Kidney (tissue), 22 donors: ENCODE measurements at places on chromosomes 4 and X. TPM values are rescaled to one million over a fixed set of nuclear protein-coding genes. Genes with fewer than 3 reads are reported as not detected.

DNA sequence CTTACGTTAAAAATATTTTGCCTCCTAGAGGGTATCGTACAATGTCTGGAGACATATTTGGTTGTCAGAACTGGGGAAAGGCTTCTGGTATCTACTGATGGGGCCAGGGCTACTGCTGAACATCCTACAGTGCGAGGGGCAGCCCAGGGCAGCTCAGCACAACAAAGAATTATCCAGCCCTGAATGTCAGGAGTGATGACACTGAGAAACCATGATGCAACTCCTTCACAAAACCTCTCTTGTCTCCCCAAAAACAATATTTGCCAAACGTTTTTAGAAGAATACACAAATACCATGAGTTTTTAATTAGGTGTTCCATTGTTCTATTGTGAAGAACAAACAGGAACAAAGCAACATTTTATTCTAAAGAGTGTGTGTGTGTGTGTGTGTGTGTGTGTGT lies 43.4 kb upstream of the CLNK start:
- DNase-seq = no peak

DNA sequence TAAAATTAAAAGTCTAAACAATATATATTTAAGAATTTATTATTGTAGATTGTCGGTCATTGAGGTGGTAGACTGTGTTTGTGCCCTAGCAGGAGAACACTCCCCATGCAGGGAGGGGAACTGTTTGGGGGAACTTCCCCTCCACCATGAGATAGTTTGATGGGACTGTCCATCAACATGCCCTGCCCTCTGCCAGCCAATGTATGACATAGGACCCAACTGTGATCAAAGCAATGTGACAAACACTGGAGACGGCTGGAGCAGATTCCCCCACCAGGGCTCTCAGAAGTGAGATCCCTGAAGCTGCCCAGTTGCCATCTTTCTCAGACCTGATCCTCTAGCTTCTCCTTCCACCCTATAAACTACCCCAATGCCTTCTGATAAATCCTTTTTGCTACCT lies 44.9 kb downstream of the SH3KBP1 start:
- DNase-seq = no peak

DNA sequence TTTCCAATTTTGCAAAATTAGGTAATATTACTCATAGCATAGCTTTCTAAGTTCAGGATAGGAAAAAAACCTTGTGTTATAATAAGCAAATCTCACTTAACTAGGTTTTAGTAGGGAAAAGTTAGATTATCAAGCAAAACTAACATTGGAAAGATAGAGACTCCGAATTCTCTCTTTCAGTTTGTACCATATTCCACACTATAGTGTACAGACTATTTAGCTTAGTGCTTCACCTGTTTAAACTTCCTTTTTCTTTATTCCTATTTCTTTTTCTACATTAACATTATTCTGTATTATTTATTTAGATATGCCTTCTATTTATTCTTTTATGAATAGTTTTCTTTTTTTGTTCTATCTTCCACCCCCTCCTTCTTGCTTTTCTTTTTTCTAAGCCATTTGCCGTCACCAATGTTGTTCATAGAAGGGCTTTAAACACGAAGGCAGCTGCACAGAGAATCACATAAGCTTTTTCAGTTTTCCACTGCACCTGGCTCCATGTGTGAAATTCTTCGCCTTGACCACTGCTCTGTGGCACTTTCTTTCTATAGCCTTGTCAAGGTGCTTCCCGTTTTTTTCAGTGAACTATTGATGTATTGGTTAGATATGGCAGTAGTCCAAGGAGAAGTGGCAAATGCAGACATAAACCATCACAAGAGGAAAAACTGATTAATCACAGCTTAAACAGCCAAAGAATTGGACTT lies 8.5 kb downstream of the PCDH10 start:
- DNase-seq = no peak

DNA sequence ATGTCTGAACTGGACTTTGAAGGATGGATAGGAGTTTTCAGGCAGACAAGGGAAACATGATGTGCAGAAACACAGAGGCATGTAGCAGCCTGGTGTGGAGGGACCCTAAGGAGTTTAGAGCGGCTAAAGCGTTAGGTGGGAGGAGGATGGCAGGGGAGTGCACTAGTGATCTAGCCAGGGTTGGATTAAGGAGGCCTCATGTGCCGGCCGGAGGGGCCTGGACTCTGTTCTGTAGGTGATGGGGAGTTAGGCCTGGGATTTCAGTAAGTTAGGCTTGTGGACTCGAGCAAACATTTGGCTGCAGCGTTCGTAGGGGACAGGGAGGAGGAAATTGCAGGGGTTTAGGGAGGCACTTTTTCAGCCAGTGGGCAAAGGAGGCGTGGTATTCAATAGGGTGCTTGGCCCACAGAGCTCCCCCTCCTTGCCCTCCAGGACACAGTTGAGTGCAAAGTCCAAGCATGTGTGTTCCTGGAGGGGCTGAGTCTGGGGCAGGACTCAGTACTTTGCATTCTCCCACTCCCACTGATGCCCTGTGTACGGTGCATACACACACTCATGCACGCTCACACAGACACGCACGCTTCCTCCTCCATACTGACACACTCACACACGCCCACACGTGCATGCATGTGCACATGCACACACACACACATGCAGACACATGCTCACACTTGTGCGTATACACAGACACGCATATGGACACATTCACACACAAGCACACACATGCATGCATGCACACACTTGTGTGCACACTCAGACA lies 18.6 kb downstream of the PSAPL1 start:
- peak; percentile 26 for DNase-seq

DNA sequence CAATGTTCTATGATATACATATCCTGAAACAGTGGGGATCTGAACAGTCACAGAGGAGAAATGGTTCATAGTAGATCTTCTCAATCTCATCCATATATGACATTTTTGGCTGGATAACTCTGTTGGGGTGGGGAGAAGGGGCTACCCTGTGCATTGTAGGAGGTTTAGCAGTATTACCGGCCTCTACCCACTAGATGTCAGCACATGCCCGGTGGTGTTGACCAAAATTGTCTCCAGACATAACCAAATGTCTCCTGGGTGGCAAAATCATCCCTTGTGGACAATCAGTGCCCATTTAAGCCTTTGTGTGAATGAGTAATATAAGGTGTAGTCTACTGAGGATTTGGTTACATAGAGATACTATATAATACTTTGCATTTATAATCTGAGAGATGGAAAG lies 89.9 kb downstream of the PLS3 start:
- DNase-seq = no peak

GRCh38 chr4:188459381-188459780 lies 320.1 kb downstream of the TRIML1 start:
- no peak for DNase-seq

- peak; percentile 27 for DNase-seq
These were observed 24.8 kb downstream of the IQSEC2 start for GRCh38 chrX:53256446-53257041.

DNA sequence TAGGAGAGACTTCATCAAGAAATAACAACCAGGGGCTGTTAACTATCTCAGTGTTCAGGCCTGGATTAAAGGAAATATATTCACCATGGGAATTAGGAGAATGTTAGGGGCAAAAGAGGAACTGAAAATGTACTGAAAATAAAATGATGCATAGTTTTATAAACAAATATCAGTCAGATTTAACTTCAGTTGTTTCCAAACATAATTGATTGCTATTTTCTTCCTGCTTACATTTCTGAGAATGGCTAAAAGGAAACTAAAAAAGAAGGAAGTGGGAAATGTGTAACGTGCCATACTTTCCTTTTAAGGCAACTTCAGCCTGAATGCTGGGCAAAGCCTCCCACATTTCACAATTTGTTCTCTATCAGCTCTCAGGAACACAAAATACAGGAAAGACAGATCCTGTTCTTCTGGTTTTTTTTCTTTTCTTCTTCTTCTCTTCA lies 178.1 kb downstream of the MAML3 start:
- peak; percentile 61 for DNase-seq

DNA sequence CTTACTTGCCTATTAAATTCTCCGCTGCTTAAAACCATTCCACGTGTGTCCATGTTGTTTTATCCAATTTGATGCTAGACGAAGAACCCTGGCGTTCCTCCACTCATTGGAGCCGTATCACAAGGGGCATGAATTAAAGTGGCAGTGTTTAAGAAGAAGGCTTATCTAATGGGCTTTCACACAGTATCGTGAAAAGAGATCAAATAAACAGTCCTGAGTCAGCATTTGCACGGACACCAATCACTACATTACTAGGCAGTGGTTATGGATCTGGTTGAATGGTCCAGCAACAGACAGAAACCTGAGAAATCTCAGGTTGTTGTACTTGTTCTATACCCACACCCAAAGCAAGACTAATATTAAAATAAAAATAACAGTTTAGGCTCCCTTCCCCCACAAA lies 671.6 kb downstream of the FAT4 start:
- DNase-seq = no peak

- DNase-seq = no peak
These were observed 186.5 kb upstream of the NRK start for GRCh38 chrX:105635794-105636193.

DNA sequence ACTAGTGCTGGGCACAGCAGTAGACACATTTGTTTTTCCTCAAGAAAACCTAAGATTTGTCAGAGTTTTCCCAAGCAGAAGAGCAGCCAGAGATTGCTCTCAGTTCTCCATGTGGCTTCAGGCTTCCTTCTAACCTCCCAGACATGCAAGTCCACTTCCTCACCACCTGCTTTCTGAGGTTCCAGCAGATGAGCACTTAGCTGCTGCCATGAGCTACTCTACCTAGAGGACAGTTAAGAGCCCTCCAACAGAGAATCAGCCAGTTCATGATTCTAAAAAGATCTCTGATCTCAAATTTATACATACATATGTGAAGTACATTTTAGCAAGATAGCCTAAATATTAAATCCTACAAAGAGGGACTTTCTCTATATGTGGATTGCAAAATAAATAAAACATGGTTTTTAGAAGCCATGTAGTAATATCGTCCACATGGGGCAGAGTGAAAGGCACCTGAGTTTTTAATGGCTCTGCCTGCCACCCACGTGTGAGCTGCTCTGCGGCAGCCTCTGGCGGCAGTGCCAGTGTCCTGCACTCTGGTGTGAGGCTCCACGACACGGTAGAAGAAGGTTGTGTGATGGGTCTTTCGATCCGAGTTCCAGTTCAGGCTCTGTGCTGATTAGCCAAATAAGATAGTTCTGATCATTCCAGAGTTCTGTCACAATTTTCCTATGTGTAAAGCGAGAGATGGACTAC lies 10.3 kb downstream of the CYP4V2 start:
- DNase-seq = no peak

GRCh38 chrX:68820476-68821110 lies 8.2 kb upstream of the EFNB1 start:
- DNase-seq = no peak

GRCh38 chr4:184280591-184281071 lies 63.0 kb upstream of the ENPP6 start:
- DNase-seq = no peak

DSPP gene
- not detected for total RNA-seq

LDOC1 gene
- total RNA-seq = 49.0 TPM

CSAG2 gene
- total RNA-seq = not detected

ZDHHC15 gene
- total RNA-seq = 2.6 TPM
